ENCODE measurements at places on chromosomes 12 and 14.

GRCh38 chr12:125329239-125330102 lies 264.2 kb downstream of the AACS start:
- no peaks in the 10 kb centered on the region for H3K4me1 ChIP-seq
- no peak for DNase-seq
- H3K4me3 ChIP-seq: no peak overlapping the region
- no peaks in the 10 kb centered on the region for H3K36me3 ChIP-seq

GRCh38 chr14:28780843-28781820 lies 14.5 kb downstream of the FOXG1 start:
- H3K27me3 ChIP-seq: peaks cover 100% of the 10 kb centered on the region
- H3K27ac ChIP-seq: no peak overlapping the region
- H3K4me1 ChIP-seq: no peaks in the 10 kb centered on the region

DNA sequence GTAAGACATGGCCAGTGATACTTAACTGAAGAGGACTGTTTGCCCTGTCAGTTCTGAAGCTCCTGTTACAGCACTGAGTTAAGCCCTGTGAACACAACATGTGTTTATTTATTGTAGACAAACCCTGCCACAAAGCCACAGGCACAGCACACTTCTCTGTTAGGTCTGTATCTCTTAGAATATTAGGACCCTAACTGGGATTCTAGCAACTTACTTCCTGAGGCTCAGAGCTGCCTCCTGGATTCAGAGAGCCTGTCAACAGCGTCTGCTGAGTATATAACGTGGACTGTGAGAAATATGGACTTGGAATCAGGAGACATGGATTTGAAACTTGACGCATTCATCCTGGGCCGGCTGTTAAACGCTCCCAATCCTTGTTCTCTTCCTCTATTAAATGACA lies 135.0 kb upstream of the HIF1A start:
- no peaks in the 10 kb centered on the region for H3K27me3 ChIP-seq
- no peak overlapping the region for H3K4me3 ChIP-seq

GRCh38 chr14:68741839-68742470 lies 50.9 kb downstream of the ZFP36L1 start:
- H3K36me3 ChIP-seq: no peaks in the 10 kb centered on the region
- H3K4me3 ChIP-seq: no peak overlapping the region
- H3K27me3 ChIP-seq: no peaks in the 10 kb centered on the region
- H3K27ac ChIP-seq: no peak overlapping the region
- no peaks in the 10 kb centered on the region for H3K4me1 ChIP-seq

GRCh38 chr12:64992641-64993040 lies 128.5 kb downstream of the WIF1 start:
- no peak overlapping the region for H3K4me3 ChIP-seq
- H3K27ac ChIP-seq: no peak overlapping the region
- H3K36me3 ChIP-seq: no peaks in the 10 kb centered on the region

DNA sequence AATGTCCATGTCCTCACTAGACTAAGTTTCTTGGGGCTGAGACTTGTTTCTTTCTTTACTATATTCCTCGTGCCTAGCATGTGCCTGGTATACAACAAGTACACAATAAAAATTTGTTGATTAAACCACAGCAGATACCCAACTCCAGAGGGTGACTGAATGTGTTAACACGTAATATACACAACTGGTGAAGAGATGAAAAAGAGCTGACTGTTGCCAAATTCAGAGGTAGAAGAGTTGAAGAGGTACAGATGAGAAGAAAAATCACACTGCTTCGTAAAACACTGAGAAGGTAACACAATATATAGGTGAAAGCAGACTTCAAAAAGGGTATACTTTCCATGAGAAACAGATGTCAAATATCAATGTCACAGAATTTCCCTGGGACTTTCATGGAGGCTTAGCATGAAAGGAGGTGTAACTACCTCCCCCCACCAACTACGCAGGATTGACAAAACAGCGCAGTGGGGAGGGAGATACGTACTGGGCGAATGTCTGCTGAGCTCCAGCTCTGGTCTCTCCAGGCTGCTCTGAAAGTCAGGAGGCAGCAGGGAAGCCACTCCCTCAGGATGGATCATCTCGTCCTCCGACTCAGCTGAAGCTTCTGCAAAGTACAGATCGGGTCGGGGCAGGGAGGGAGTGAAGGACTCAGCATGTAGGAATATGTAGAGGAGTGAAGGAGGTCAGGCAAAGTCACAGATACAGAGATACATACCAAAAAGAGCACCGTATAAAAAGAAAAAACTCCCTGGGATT lies 5.3 kb downstream of the ACIN1 start:
- peaks cover 13% of the 10 kb centered on the region for H3K4me1 ChIP-seq
- no peak for DNase-seq
- no peak overlapping the region for H3K4me3 ChIP-seq
- no peak overlapping the region for H3K27ac ChIP-seq
- peaks cover 77% of the 10 kb centered on the region for H3K36me3 ChIP-seq
- no peaks in the 10 kb centered on the region for H3K27me3 ChIP-seq

DNA sequence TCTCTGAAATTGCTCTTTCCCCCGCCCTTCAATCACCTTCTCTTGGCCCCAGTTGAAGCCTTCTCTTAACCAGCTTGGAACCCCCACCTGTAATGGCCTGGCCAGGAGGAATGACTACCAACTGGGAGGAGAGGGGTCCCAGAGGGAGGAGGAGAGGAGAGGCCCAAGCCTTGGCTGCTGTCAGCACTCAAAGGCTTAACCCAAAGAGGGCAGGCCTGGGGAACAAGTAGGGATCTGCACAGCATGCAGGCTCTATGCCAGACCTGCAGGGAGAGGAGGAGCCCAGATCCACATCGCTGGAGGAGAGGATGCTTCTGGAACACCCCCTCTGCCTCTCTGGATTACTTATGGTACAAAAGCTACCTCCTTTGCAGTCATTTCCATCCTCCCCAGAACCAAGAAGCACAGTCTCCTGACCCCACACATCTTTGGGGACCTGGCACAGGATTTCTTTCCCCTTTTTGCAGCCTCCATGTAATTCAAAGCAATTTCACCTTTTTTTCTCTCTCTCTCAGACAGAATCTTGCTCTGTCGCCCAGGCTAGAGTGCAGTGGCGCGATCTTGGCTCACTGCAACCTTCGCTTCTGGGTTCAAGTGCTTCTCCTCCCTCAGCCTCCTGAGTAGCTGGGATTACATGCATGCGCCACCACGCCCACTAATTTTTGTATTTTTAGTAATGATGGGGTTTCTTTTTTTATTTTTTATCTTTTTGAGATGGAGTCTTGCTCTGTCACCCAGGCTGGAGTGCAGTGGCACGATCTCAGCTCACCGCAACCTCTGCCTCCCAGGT lies 6.2 kb downstream of the RARG start:
- peak overlapping the region; percentile 43 for H3K27ac ChIP-seq
- no peaks in the 10 kb centered on the region for H3K27me3 ChIP-seq
- H3K36me3 ChIP-seq: peaks cover 17% of the 10 kb centered on the region
- no peak overlapping the region for H3K4me3 ChIP-seq
- DNase-seq: peak; percentile 27

DNA sequence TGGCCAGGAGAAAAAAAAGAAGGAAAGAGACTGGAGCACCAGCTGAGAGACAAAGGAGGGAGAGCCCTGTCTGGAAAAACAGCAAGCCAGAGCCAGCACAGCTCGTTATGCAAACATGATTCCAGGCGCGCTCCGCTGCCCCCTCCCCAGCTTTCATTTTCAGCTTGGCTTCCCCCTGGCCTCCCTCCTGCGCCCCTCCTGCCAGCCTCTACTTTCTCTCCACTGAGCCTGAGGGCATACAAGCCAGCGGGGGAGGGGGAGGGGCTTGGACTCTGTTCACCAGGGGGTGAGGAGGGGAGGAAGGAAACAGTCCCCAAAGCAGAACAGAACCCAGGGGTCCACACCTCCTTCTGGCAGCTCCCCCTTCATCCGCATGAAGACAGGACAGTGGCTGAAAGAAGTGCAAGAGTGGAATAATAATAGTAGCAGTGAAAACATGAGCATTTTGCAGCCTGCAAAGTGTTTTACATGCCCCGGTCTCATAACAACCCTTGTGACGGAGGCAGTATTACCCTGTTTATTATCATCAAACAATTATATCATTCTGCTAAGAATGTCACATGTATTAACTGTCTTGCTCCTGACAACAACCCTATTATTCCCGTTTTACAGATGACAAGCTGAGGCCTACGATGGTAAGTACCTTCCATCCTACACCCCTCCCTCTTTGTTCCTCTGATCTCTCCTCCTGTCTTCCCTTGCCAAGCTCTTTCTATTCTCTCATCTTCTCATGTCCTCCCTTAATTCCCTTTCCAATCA lies 24.2 kb downstream of the SMUG1 start:
- no peak overlapping the region for H3K4me3 ChIP-seq
- no peak for DNase-seq
- H3K27me3 ChIP-seq: no peaks in the 10 kb centered on the region
- peaks cover 14% of the 10 kb centered on the region for H3K36me3 ChIP-seq
- peaks cover 8% of the 10 kb centered on the region for H3K4me1 ChIP-seq

- no peak overlapping the region for H3K4me3 ChIP-seq
- DNase-seq: no peak
- no peaks in the 10 kb centered on the region for H3K27me3 ChIP-seq
- H3K27ac ChIP-seq: no peak overlapping the region
- no peaks in the 10 kb centered on the region for H3K36me3 ChIP-seq
- peaks cover 10% of the 10 kb centered on the region for H3K4me1 ChIP-seq
Measured at GRCh38 chr12:64760808-64761573, 1.8 kb upstream of the GNS start.

DNA sequence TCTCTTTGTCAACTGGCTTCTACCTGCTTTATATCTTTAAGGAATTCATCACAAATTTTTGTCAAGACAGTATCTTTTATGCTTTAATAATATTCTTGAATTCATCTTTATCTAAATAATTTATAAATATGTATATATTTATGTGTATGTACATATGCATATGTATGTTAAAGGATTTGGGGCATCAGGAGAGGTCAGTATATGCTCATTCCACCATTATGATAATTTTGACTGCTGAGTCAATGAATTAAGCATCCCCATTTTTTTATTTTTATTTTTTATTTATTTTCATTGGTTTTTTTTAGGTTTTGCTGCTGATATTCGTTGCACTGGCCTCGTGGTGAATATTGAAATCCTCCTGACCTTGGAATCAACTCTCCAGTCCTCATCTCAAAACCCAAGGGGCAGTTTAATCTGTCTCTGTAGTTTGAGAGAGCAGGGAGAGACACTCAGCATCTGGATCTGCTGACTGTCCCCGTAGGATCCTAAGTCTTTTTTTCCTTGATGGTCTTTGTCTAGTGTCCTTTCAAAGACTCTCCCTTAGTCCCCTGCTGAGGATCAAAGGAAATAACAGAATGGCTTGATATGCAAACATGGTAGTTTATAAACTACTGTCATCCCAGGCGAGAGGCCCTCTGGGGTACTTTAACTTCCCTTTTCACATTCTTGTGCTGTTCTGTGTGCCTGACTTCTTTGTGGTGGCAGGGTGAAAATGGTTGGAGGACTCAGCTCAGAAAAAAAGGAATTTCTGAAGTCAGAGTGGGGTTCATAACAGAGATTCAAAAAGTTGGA lies 218.7 kb downstream of the DIO2 start:
- no peak overlapping the region for H3K27ac ChIP-seq
- peaks cover 16% of the 10 kb centered on the region for H3K27me3 ChIP-seq
- H3K36me3 ChIP-seq: no peaks in the 10 kb centered on the region
- no peak for DNase-seq
- H3K4me1 ChIP-seq: no peaks in the 10 kb centered on the region

- DNase-seq: no peak
- H3K4me1 ChIP-seq: no peaks in the 10 kb centered on the region
- no peak overlapping the region for H3K27ac ChIP-seq
- H3K27me3 ChIP-seq: no peaks in the 10 kb centered on the region
- H3K4me3 ChIP-seq: no peak overlapping the region
Measured at GRCh38 chr14:37708481-37708880, 113.1 kb downstream of the TTC6 start.

DNA sequence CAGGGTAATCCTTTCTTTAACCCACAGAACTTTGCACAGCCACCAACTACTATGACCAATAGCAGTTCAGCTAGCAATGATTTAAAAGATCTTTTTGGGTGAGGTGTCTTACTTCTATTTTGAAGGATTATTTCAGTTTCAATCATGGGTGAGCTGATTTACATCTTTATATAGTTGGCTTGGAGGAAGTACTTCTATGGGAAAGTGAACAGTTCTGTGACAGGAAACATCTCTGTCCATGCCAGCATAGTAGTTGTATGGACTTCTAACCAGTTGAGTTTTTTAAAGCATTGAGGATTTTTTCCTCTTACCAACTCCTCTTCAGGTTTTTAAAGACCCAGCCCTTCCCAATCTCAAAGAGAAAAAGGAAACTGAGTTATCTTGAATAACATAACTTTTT lies 17.8 kb upstream of the SLC17A8 start:
- peaks cover 4% of the 10 kb centered on the region for H3K4me1 ChIP-seq
- no peak overlapping the region for H3K4me3 ChIP-seq
- H3K27ac ChIP-seq: no peak overlapping the region

GRCh38 chr14:97100306-97100705 lies 303.1 kb downstream of the VRK1 start:
- DNase-seq: no peak
- H3K4me1 ChIP-seq: no peaks in the 10 kb centered on the region
- H3K27me3 ChIP-seq: peaks cover 53% of the 10 kb centered on the region
- no peak overlapping the region for H3K4me3 ChIP-seq

DNA sequence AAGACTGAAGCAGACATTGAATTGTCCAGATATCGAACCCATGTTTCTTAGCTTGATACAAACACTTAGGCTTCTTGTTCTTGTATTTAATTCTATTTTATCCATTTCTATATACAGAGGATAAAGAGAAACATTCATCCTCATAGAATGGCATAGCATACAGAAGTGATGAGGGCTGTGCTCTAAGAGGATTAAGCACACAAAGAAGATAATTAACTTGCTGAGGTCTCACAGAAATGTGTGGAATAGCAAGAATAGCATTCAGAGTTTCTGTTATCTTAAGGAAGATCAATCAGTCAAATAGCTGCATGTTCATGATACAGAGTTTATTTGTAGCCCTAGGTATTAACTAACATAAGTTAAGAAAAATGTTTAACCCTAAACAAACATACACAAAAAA lies 27.3 kb upstream of the STRAP start:
- peaks cover 5% of the 10 kb centered on the region for H3K36me3 ChIP-seq
- H3K27me3 ChIP-seq: no peaks in the 10 kb centered on the region
- DNase-seq: no peak

GRCh38 chr14:100263141-100263540 lies 24.2 kb downstream of the YY1 start:
- H3K4me3 ChIP-seq: no peak overlapping the region
- H3K27me3 ChIP-seq: no peaks in the 10 kb centered on the region
- DNase-seq: no peak

DNA sequence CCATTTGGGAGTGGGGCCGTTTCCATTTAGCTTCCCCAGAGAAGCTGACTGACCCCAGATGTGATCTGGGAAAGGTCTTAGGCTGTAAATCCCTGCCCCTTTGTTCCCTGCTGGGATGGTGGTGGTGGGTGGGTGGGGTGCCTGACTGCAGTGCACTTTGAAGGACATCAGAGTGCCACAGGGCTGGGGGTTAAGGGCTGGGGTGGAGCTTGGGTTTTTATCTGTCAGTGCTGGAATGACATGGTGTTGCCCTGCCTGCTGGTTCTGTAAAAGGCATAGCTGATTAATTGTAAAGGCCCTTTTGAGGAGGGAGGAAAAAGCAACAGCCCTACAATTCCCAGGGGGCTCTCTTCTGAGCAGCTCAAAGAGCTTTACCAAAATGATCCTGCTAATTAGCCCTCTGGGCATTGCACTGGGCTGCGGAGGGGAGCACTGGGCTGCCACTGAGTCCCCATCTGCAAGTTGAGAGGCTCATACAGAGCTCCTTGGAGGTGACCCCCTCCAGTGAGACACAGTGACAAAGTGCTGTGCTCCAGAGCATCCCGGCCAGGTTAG lies 21.1 kb downstream of the PLEKHG3 start:
- DNase-seq: no peak
- peaks cover 27% of the 10 kb centered on the region for H3K36me3 ChIP-seq
- peak overlapping the region; percentile 90 for H3K27ac ChIP-seq
- H3K4me3 ChIP-seq: no peak overlapping the region
- peaks cover 46% of the 10 kb centered on the region for H3K4me1 ChIP-seq
- H3K27me3 ChIP-seq: no peaks in the 10 kb centered on the region
